Effector CD4-positive, alpha-beta T cell (primary cell): ENCODE measurements at places on chromosomes 1 and 21.

GRCh38 chr1:231376875-231377549 is 38.9 kb downstream of the SPRTN start:
- no peak for DNase-seq

GRCh38 chr1:19384772-19385187 is 72.7 kb downstream of the SLC66A1 start:
- DNase-seq = no peak

GRCh38 chr1:221174330-221174993 is 295.2 kb downstream of the HLX start:
- no peak for DNase-seq

- DNase-seq = no peak
Measured at GRCh38 chr21:38958940-38959691, 153.4 kb downstream of the ETS2 start.

GRCh38 chr1:7249516-7249915 is 464.3 kb downstream of the CAMTA1 start:
- no peak for DNase-seq

- DNase-seq = no peak
Measured at GRCh38 chr1:52057876-52058415, 1.9 kb downstream of the BTF3L4 start.

DNA sequence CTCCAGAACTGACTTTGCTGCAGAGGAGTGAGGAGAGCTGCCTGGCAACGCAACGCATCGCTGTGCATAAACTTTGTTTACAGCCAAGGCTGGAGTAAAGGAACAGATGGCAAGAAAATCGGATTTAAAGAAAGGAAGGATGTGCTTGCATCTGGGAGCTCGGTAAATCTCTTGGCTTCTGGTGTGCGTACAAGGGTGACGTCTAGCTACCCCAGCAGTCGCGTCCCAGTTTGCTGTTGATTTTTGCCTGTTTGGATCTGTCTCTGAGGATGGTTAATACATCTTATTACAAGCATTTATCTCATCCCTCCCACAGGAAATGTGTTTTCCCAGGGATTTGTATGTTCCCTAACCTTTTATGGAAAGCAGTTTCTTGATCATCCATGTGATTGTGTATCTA is 73.3 kb upstream of the RALGPS2 start:
- no peak for DNase-seq
